ENCODE measurements at places on chromosomes 1 and 21.

- DNase-seq: peak; percentile 69
Measured at GRCh38 chr1:110630839-110631663, 24.9 kb upstream of the KCNA2 start.

- DNase-seq: peak; percentile 19
Measured at GRCh38 chr1:17790383-17791054, 35.4 kb downstream of the ACTL8 start.

DNA sequence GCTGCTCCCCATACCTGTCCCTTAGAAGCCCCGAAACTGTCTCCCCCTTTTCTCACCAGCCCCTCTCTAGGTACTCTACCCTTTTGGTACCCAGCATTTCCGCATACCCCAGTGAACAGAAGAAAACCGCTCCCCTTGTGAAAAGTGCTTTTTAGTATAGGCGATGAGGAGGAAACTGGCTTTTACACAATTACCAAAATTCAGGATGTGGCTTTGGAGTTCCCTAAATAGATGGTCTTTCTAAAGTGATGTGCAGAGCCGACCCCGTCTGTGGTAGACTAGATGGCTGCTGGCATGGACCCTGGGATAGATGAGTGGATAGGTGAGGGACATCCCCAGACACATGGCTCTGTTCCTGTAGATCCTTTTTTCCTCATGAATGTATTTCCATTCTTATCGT is 2.6 kb upstream of the PER3 start:
- no peak for DNase-seq

GRCh38 chr1:46012236-46012635 is 120.2 kb downstream of the PIK3R3 start:
- DNase-seq: no peak

DNA sequence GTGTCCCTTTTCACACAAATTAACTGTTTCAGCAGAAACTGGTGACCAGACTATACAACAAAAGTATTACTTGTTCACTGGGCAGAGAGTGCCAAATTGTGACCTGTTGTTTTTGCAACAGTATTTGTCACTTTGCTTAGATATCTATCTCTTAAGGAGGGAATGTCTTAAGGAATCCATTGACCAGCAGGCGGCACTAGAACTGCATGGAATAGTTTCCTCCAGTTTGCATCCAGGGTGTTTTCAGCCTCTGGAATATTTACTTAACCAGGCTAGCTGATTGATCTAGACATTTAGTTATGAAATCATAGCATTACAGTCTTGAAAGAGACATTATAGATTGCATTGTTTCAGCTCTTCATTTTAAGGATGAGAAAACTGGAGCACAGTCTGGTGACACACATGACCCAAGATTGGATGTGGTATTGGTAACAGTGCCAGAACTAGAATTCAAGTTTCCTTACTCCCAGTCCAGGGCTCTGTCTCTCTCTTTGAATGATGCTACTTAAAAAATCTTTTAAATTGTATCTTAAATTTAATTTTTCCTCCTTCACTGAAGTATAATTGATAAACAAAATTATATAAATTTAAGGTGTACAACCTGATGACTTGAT is 16.9 kb downstream of the RPTN start:
- DNase-seq: peak; percentile 33

DNA sequence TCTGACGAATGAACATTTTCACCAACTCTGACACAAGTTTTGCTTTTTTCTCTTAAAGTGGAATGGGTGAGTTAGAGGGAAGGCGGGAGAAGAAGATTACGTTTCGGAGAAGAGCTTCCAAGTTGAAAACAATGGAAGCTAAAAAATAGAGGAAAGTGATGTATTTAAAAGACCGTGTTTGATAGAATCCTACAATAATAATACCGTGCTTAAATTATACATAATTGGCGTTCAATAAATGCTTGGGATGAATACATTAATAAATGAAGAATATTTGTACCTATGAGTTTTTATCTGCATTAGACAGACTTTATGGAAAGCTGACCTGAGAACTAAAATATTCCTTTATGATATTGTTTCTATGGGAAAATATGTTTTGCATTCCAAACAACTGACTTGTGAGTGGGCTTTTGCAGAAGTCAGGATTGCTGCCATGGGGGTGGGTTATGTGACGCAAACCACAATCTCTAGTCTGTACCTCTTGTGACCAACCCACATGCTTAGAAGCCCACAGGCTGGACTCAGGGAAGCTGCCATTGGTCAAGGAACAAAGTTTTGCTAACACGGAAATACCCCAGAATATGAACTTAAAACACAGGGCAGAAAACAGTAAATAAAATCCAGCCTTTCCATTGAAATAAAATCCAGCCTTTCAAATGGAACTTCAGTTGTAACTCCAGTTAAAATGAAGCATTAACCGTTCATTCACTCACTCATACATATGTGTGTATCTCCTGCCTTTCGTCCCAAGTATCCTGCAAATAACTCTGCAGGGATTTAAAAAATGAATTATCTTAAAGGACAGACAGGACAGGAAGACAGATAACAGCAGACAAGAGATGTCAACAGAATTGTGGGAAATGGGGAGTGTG is 21.3 kb upstream of the ATF3 start:
- no peak for DNase-seq

DNA sequence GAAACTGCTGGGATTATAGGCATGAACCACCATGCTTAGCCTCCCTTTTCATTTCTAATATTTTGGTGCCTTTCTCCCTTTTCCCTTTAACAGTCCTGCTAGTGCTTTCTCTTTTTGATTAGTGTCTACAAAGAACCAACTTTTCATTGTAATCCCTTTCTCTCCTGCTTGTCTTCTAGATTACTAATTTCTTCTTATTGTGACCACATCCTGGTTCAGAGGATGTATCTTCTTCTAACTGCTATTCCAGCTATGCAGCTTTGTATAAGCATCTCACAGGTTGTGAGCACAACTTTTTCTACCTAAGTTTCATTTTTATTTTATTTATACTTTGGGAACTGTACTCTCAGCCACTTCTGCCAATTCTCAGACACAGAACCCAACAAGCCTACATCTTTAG is 14.7 kb downstream of the ZNF648 start:
- no peak for DNase-seq

- DNase-seq: no peak
Measured at GRCh38 chr1:200134116-200134515, 106.6 kb downstream of the NR5A2 start.

- no peak for DNase-seq
Measured at GRCh38 chr1:160607672-160608032, 28.4 kb upstream of the CD84 start.

DNA sequence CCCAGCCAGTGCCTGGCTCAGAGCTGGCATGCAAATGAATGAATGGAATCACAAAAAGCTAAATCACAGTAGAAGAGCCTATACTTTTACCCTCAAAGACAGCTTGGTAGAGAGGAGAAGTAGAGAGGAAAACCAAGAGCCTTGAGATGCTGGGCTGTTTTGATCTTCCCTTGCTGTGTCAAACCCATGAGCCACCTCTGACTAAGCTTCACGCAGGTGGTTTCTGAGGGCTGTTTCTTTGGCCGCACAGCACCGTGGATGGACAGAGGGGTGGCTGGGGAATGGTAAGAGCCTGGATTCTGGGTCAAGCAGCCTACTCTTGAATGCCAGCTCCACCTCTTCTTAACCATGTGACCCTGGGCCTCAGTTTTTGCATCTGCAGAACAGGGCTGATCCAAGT is 18.6 kb downstream of the ABCG1 start:
- DNase-seq: no peak

- DNase-seq: no peak
Measured at GRCh38 chr1:195520757-195521156, 1087.5 kb downstream of the KCNT2 start.

DNA sequence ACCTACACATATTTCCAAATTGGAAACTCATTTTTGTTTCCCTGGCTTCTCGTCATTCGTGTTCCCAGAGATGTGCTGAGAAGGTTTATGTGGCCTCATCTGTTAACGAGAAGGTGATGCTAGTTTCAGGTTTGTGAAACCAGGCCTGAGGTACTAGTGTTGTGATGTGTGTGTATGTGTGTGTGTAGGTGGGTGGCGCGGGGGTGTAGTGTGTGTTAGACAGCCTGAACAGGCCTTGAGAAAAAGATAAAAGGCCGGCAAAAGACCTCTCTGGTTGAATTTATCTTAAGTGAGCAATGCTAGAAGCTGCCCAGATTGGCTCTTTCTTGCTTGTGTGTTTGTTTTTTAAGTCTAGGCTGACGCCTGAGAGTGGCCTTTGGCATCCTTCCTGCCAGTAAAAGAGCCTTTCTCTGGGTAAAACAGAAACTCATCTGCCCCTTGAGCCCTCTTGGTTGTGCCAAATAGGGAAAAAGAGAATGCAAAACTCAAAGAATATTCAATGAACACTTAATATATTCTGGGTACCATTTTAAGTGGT is 65.8 kb upstream of the HSD17B7 start:
- no peak for DNase-seq

DNA sequence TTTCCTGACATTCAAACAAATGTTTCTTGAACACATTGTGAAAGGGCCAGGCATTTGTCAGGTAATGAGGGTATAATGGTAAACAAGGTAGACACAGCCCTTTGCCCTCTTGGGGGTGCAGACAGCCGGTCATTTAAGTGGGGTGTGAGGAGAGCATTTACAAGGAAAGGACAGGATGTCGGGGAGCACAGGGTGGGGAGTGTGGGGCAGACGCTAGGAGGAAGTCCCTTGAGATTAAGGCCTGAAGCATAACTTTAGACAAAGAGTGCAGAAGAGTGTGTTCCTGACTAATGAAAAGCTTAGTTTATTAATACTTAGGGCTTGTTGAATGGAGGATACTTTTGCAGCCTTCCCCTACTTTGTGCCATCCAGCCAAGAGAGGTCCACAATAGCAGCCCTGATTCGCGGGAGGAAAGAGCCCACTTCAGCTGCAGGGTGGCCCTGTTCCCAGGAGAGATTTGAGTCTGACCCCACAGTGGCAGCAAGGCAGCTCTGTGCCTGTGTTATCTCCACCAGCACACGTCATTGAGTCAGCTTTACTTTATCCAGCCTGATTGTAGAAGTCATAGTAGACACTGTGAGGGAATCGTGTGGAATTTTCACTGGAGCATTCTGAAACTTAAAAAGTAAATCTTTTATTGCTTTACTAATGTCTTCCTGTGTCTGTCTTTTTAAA is 35.1 kb downstream of the MPZL1 start:
- DNase-seq: no peak

- DNase-seq: no peak
Measured at GRCh38 chr21:43726686-43727518, 8.0 kb downstream of the PDXK start.

Data from NCI-H446 (cell line).